ENCODE measurements at places on chromosomes 1 and 21.
A peak's percentile ranks its signal among the peaks of the same experiment; 100 is the strongest.

DNA sequence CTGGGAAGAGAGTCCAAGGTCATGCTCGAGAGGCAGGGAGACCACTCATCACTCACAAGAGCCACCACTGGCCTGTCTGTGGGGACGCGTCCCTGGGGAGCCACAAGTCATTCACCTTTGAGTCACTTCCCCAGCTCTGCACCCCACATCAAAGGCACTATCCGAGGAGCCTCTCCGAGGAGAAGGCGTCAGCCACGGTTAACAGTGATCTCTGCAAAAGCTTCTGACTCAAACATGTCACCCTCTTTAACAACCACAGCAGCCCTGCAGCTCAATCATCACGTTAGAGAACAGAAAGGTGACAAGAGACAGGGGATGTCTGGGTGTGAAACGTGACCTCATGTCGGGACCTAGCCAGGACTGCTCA lies 9.0 kb downstream of the LRRC47 start:
- DNase-seq, result no peak

GRCh38 chr1:95699149-95699953 lies 465.3 kb downstream of the RWDD3 start:
- no peak for DNase-seq

DNA sequence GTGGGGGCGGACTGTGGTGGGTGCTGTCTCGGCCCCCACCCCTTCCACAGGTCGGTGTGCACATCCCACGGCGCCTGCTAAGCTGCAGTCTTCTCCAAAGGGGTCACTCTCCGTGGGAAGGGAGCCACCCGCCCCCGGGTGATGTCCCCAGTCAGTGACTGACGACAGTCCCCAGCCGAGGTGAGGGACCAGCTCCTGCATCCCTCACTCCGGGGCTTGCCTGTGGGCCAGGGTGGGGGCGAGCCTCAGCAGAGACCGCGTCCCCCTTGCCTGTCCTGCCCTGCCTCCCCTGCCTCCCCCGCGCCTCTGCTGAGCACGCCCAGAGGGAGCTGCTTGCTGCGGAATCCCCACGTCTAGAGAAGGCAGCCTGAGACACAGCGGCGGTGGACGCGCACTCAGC lies 35.9 kb upstream of the PDE9A start:
- no peak for DNase-seq

- no peak for DNase-seq
These were observed 168.1 kb upstream of the EDN2 start for GRCh38 chr1:41652384-41653265.

GRCh38 chr21:33461538-33462250 lies 18.1 kb downstream of the TMEM50B start:
- no peak for DNase-seq

- DNase-seq, result peak; percentile 48
These were observed 518.6 kb upstream of the ZP4 start for GRCh38 chr1:238409191-238409850.

DNA sequence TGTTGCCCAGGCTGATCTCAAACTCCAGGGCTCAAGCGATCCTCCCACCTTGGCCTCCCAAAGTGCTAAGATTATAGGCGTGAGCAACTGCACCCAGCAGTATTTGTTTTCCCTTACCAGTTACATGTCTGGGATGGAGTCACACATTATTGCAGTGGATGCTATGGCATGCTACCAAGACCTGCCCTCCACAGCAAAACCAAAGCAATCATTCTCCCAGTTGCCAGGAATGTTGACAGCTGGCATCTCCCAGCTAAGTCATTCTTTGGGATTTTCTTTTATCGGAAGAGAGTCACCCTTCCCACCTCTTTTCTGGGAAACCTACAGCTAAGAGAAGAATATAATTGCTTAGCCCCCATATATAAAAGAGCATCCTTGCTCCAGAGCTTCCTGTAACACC lies 49.4 kb upstream of the RGS7 start:
- peak; percentile 47 for DNase-seq
